NCI-H82 (cell line): ENCODE measurements at places on chromosomes 2 and 18.
A peak's percentile ranks its signal among the peaks of the same experiment; 100 is the strongest.

- DNase-seq: no peak
Measured at GRCh38 chr2:157741819-157742484, 113.3 kb upstream of the ACVR1C start.

- DNase-seq: no peak
Measured at GRCh38 chr18:77547757-77548156, 298.1 kb downstream of the GALR1 start.

DNA sequence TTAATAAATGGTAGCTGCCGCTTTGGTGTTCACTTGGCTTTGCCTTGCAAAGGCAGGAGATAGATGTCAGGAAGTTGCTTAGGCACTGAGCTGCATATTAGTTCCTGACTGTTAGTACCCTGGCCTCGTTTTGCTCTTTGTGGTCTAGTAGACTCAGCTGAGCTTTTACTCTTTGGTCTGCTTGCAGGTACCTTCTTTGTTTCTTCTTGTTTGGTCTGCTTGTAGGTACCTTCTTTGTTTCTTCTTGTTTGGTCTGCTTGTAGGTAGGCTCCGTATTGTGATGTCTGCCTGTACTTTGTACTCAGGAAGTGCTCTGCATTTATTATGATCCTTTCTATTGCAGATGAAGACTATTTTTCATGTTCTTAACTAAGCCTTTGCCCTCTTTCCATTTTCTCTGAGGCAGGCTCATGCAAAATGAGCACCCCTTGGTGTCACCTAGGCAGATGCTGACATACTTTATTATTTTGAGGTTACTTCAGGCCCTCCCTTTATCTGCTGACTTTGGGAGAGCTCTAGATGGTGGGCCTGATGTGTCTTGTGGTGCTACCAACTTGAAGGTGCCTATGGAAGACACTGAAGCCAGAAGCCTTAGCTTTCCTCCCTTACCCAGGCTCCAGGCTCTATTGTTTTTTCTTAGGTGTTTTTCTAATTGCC is 6.0 kb downstream of the RPIA start:
- DNase-seq: no peak

DNA sequence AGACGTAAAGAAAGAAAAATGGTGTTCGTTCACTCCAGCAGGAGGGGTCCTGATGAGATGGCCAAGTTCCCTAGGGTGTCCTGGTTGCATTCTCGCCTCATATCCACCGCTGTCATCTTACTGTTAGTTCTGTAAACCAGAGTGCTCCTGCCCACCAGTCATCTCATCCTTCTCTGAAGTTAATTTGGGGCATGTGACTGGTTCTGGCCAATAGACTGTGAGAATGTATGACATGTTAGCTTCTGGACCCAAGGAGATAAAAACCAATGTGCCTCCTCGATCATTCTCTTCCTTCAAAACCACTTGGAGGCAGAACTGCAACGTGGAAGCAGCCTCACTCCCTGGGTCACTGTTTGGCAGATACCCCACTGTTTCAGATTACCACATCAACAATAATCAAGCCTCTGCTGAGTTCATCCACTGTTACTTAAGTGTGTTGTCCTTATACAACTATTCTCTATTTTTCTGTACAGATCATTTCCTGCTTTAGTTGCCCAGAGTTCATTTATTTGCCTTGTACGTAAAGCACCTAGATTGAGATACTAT is 759.1 kb downstream of the TSN start:
- DNase-seq: no peak

- DNase-seq: no peak
Measured at GRCh38 chr18:58580078-58580477, 48.8 kb downstream of the ALPK2 start.

DNA sequence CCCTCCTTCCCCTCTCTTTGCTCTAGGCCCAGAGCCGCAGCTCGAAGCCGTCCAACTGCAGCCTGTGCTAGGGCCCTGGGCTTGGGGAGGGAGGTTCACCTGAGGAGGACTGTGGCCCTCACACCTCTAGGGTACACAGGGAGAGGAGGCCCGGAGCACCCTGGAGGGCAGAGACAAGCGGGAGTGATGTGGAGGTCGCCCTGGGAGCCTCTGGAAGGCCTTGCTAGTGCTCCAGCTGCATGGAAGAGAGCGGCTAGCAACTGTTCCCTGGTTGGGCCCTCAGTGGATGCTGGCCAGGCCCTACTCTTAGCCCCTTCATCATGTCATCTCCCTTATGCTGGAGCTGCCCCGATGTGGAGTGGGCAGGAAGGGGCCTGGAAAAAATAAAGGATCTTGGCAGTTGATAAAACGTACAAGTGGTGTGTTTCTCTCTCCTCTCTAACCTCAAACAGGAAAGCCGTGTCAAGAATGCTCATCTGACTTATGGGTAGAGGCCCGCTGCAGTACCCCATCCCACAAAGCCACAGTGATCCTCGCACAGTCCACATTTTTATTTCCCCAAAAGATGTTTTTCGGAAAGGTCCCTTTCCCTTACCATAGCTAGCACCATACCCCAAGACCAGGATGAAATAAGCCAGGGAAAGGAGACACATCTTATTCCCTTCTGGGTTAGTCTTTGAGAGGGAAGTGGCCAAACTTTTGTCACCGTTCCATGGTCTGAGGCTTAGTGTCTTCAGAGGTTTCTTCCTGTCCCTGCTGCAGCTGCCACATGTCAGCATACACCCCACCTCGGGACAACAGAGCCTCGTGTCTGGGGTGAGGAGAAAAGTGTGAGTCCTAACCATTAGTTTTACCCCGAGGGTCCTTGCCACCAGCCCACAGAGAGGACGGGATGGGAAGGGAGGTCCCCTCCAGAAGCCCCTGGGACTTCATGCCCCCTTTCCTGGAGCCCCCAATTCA is 2.9 kb downstream of the ZFAND2B start:
- no peak for DNase-seq

DNA sequence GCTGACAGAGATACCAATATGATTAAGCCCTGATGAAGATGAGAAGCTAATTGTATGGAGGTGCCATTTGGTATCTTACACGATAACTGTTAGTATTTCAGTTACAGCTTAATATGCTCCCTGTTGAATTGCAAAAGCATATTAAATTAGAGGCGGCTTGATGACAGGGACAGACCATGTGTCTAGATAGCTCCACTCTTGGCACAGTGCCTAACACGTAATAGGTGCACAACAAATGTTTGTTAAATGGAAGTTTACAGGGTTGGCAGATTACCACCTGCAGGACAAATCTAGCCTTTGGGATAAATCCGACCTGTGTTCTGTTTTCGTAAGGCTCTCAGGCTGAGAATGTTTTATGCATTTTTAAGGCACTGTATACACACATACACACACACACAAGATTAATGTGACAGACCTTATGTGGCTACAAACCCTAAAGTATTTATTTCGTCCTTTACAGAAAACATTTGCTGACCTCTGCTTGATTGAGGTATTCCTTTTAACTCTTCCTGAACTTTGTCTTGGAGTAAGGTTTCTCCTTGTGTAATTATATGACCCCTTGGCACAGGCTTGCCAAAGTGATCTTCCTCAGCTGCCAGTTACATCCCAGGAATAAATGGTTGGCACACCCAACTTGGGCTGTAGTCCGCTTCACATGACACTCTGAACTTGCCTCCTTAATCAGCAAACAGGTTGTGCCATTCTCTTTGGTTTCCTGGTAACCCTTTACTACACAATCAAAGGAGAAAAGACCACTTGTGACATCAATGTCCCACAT is 348.9 kb downstream of the HRH4 start:
- DNase-seq: no peak

- peak; percentile 88 for DNase-seq
Measured at GRCh38 chr2:146817613-146818012, 1027.2 kb upstream of the ACVR2A start.

DNA sequence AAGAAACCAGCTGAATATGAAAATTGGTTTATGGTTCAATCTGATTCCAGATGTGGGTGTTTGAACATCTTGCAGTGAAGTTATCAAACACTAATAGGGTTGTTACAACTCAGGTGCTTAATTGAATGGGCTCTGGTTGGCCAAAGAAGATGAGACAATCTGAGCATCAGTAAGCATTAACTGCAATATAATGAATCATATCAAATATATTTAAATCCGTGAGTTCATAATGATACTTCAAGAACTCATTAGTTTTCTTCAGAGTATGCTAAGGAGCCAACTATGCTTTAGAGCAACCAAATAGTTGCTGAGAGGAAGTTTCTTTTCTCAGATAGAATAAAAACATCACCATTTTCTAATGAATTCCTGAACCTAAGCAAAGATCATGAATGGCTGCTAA is 79.2 kb downstream of the NCOA1 start:
- no peak for DNase-seq

DNA sequence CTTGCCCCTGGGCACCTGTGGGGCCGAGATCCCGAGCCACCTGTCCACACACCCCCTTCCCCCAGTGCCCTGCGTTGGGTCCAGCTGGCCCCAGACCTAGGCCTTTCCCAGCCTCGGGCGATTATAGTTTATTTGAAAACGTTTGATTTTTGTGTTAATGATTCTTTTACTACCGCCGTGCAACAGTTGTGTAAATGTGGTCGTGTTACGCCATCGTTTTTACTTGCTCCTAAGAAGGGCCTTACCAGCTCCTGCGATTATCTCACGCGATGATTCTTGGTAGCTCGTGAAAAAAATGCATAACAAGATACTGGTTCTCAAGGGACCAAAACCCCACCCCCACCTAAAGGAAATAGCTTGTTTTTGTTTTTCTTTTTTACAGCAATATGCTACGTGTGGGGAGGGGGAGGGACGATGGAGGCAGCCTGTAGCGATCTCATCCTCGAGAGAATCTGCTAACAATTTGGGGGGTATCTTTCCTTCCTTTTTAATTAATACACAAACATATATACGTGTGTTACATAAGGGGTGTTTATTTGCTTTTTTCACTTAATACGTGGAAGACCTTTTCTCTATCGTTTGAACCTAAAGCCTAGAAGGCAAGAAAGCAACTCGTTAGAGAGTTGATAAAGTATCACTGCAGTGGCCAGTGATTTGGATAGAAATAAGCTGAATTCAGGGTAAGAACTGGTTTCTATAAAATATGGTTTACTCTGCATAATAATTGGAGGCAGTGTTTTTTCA is 1.0 kb downstream of the ZDBF2 start:
- peak; percentile 78 for DNase-seq

GRCh38 chr18:56409736-56410135 is 228.7 kb downstream of the TXNL1 start:
- no peak for DNase-seq

DNA sequence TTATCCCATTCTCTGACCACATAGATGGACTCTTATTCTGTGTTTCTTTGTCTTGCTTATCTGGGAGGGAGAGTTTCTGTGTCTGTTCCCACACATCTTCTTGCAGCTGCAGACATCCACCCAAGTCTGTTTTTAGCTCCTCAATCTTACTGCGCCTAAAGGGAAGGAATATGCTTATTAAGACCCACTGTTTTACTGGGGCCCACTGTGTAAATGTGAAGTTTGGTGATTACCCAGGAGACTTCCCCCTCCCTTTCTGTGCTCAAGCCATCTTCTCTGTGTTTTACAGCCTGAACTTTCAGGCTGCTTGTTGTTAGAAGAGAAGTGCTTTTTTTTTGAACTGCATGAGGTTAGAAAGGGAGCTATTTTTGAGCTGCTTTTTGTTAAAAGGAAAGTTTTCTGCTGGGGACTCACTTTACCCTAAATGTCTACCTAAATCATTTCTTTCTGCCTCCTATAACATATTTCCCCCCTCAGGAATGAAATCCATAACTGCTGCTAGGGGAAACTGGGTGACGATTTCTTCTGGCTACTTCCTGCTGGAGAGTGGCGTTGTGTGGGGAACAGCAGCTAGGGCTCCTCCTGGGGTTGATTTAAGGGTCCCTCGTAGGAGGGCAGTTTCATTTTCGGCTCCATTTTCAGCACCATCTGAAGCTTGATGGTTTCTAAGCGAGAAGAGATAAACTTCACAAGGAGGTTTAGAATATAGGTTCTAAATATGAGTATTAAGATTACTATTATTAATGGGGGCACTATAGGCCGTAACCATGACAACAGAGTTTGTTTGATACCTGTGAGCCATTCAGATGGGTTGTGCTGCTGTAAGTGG is 39.5 kb upstream of the GMCL1 start:
- DNase-seq: no peak

DNA sequence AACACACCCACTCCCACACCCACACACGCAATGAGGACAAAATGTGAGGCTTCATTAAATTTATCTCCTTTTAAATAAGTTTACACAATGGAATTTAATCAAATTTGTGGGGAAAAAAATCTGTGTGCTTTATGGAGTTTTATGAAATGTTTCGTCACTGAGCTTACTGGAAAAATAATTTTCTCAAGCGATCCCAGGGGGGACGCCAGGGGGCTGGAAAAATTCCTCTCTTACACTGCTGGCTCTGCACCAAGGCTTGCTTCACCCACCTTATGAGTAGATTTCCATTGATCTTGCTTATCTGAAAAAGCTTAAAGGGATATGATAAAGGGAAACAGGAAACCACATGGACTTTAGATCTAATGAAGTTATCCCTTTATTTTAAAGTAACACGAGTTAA is 95.5 kb downstream of the CABYR start:
- no peak for DNase-seq

DNA sequence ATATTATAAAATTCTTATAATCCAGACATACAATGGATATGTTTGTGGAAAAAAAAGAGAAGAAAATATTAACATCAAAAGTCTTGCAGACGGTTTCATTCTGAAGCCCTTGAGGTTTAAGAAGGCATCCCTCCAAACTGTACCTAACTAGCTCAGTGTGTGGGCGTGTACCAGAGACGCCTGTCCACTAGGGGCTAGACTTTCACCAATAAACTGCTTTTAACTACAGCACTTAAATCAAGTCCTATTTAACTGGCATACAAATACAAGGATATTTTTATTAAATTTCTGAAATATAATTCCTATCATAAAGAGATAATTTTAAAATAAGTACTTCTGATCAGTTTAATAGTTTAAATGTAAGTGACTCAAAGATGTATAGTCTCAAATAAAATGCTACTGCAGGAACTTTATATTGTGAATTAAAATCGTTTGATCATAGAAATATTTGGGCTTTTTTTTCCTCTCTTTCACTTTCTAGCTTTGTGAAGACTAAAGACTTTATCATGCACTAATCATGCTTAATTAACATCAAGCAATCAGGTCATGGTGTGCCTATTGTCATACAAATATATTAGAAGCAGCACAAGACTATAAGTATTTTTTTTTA is 437.7 kb downstream of the SATB2 start:
- peak; percentile 75 for DNase-seq

DNA sequence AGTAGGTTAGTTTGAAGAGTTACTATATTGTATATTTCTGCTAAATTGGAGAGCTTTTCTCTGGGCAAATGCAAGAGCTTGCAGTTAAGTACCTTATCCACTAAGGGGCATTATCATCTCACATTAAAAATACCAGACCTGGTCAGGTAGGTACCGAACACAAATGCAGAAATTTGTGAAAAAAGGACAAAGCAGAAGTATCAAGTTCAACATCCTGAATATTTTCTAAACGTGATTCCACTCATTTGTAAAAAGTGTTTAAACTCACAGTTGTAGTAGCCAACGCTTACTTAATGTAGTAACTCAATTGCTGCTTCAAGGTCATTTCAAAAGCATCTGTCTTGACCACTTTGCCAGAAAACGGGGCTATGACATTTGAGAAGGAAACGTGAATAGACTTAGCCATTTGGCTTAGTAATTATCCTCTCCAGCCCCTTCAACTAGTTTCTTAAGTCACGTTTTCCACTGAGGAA is 52.1 kb downstream of the CYRIA start:
- peak; percentile 46 for DNase-seq
